ENCODE measurements at places on chromosomes 6 and 20.

DNA sequence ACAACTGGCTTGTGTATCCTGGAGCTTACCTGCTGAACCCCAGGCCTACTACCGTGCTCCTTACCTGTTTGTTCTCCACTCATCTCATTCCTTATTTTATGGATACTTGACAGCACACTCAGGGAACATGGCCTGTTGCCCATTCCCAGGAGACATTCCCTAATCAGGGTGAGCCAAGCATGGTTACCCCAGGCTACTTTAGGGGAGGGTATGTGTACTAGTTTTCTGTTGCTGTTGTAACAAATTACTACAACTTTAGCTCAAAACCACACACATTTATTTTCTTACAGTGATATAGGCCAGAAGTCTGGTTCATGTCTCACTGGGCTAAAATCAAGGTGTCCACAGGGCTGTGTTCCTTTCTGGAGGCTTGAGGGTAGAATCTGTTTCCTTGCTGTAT, 15.0 kb upstream of the TRAM2 start:
- DNase-seq, result no peak

DNA sequence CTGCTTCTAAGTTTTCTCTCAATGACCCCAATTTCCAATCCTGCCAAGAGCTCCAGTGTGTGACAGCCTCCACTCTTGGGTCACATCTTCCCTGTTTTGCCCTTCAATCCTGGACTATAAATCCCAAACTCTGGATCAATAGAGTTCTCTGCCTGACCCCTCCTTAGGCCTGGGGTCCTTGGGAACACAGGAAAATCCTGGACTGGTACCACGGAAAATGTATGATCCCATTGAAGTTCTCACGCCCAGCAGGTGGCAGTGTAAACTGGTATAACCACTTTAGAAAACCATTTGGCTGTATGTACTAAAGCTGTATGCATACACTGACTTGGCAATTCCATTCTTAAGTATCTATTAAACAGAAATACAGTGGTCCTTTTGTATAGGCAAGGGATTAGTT, 98.0 kb downstream of the SNAP25 start:
- no peak for DNase-seq

DNA sequence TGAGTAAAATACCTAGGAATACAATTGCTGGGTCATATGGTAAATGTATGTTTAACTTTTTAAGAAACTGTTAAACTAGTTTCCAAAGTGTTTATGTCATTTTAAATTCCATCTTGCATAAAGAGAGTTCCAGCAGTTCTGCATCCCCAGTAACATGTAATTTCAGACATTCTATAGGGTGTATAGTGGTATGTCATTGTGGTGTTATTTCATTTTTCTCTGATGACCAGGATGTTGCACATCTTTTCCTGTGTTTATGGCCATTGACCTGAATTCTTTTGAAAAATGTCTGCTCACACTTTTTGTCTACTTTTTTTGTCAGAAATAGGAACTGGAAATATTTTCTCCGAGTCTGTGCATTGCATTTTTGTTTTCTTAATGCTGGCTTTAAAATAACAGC, 128.9 kb downstream of the TMEM200A start:
- no peak for DNase-seq

DNA sequence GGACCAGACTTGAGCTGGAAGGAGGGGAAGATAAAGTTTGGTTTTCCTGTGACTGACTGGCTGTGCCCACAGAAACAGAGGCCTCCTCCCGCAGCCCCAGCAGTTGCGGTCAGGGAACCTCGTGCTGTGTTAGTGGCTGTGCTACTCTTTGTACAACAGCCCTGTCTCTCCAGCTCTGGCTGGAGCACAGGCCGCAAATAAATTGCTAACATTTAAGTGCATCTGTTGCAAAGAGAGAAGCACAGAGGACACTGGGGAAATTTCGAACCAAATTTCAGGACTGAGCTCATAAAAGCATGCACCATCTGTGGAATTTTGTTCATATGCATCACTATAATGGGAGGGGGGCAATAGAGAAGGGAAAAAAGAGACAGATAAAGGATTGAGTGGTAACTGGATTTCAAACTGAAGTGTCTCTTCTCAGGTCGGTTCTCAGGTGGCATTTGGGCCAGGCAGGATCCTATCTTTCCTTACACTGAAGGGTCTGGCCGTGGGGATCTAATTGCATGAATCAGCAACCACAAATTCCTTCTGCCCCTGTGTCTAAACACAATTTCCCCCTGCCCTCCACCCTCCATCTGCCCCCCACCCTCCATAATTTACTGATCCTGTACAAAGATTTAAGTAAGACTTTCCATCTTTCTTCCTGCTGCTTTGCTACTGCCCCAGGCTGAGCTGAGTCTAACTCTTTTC, 88.9 kb upstream of the ATXN1 start:
- DNase-seq, result no peak

DNA sequence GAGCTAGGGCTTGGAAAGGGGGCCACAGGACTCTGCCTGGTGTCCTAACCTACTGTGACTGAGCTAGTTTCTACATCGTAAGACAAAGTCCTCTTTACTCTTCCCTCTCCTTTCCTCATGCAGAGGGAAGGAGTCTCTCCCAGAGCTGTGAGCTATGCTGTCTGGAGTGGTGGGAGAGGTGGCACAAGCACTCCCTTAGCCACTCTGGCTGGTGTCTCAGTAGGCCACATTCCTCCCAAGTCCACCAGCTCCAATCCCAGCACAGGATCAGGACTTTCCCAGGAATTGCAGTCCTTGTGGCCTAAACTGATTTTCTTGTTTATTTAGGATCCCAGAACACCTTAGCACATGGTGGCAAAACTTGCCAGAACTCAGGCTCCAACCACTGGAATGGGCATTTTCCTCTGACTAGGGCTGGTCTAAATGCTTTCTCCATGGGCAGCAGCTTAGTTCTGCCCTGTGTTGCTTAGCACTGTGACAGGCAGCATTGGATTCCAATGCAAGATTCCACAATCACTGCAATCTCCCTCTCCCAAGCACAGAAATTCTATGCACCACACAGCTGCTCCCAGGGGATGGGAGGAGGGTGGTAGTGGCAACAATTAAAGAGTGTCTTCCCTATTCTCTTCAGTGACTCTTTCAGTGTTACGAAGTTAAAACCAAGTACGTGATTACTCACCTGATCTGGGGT, 733.3 kb downstream of the HACE1 start:
- DNase-seq, result no peak

DNA sequence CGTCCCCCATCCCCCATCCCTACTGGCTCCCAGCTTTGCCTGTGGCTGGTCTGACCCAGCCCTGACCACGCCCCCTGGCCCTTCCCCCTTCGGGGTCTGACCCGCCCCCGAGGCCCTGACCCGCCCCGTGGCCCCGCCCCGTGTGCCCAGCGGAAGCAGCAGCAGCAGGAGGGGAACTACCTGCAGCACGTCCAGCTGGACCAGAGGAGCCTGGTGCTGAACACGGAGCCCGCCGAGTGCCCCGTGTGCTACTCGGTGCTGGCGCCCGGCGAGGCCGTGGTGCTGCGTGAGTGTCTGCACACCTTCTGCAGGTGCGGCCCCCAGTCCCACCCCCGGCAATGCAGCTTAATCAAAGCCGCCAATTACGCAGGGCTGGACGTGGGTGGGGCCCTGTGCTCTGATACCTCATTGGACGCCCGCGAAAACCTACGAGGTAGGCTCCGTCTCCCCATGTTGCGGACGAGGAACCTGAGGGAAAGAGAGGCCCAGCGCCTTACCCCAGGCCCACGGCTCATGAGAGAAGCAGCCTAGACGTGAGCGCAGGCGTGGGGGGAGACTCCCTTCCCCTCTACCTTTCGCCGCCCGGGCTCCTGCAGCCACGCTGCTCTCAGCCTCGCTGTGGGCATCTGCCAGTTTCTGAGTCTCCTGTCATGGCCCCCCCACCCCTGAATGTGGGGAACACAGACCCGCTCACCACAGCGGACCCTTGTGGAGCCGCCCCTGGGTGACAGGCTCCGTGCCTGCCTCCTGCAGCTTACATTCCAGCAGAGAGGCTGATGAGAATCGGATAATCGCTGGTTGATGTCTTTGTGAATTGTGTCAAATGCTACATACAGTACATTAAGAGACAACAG, 12.8 kb downstream of the RBCK1 start:
- DNase-seq, result no peak

GRCh38 chr20:46590443-46590842, 40.0 kb upstream of the OCSTAMP start:
- DNase-seq, result no peak

- no peak for DNase-seq
Measured at GRCh38 chr6:157879873-157880254, 56.8 kb downstream of the SNX9 start.

DNA sequence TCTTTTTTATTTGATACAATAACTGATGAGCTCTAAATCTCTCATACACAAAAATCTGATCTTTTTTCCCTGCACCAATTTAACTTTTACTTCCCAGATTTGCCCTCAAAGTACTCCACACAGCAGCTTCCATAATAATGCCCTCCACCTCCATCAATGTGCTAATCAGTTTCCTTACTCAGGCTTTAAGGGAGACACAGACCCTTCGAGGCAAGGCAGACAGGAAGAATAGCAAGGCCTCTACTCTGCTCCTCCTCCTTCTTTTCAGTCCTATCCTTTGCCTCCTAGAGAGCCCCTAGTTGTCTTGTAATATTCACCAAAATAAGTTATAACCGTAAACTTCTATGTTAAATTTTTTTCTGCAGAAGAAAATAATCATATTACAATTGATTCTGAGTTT, 444.9 kb upstream of the RNF217 start:
- no peak for DNase-seq

GRCh38 chr20:37524859-37525708, 2.6 kb downstream of the BLCAP start:
- DNase-seq, result peak; percentile 38

GRCh38 chr6:18213439-18213838, 50.9 kb downstream of the DEK start:
- no peak for DNase-seq

GRCh38 chr6:131900231-131900630, 50.9 kb downstream of the CCN2 start:
- DNase-seq, result no peak

DNA sequence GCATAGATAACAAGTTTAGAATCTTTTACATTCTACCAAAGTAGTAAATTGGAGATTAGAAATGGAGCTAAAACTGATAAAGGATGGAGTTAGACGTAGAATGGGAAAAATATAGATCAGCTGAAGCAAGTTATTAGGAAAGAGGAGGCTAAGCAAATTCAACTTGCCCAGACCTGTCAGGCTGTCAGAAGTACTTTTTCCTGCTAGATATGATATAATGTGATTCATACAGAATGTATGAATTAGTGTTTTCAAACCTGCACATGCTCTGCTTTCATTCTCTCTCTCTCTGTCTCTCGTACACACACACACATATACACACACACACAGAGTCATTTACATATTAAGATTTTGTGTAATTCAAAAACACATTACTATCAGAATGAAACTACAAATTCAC, 133.2 kb upstream of the HDGFL1 start:
- no peak for DNase-seq

GRCh38 chr6:136031982-136032381, 180.5 kb downstream of the PDE7B start:
- DNase-seq, result peak; percentile 17

DNA sequence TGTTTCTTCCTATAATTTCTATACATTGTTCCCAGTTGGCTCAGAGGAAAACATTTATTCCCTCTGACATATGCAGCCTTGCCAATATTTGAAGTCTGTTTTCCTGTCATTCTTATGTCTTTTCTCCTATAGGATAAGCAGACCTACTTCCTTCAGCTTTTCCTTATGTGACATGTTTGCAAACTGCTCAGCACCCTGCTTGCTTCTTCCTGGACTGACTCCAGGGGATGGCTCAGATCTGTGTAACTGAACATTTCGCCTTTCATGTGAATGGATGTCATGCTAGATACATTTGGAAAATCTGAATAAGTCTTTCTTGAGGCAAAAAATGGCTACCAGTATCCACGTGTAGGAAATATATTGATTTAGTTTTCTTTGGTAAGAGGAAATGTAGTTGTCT, 113.2 kb downstream of the CARMIL1 start:
- no peak for DNase-seq
